ENCODE measurements at places on chromosomes 7 and 10.

DNA sequence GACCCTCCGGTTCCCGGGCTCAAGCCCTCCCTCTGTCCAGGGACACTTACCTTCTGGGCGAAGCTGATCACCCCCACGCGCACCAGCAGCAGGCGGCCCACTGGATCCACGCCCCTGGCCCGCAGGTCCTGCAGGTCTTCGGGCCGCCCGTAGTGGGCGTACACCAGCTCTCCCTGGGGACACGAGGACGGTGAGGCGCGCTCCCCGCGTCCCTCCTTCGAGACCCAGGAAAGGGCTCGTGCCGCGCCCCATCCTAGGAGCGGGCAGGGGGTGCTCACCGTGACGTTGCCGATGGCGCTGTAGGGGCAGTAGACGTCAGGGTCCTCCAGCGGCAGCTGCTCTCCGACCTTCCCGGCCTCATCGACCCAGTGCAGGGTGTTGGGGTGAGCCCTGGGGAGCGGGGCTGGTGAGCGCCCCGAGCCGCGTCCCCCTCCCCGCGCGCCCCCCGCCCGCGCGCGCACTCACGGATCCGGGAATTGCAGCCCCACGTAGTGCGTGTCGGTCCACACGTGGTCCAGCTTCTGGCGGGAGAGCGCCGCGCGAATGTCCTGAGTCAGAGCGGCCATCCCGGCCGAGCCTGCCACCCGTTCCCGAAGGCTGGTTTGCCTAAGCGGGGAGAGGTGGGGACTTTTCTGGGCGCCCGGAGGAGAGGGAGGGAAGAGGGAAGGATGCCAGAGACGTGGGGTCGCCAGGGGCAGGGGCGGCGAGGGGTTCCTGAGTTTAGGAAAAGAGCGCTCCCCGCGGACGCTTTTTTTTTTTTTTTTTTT, 8.2 kb downstream of the TFR2 start:
- no peak for DNase-seq

GRCh38 chr7:44283381-44284211, 41.8 kb downstream of the CAMK2B start:
- DNase-seq = no peak

DNA sequence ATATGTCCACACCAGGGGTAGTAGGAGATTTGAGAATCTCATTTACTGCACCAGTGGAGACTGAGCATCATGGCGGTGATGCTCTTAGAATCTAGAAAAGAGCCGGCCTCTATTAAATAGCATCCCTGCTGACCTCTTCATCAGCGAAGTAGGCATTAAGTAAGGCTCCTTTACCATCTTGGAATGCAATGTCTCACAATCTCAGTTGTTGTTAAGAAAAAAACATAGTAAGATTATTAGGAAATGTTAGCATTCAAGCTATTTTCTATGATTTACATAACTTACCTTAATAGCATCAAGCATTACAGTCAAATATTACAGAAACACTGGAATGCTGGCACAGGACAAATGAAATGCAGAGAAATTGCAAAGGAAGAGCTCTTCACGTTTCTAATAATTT, 54.5 kb downstream of the ORC5 start:
- DNase-seq = no peak

- DNase-seq = no peak
Observed at GRCh38 chr10:121069061-121069850, 218.1 kb downstream of the WDR11 start.

DNA sequence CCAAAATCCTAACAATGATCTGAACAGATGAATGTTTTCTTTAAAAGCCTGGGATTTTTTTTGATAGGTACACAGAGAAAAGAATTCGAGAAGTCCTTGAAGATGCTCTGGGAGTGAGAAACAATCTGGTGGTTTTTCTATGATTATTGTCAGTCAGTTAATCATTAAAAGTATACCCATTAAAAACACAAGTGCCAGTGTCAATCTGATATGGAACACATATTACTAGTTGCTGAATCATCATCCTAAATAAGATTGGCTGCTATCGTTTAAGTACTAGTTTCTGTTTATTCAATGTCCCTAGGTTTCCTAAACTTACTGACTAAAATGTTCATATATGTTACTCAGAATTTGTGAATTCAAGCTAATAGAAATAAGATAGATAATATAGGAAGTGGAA, 16.1 kb downstream of the COL28A1 start:
- DNase-seq = no peak

- no peak for DNase-seq
Observed at GRCh38 chr10:10792681-10793080, 225.0 kb upstream of the CELF2 start.

DNA sequence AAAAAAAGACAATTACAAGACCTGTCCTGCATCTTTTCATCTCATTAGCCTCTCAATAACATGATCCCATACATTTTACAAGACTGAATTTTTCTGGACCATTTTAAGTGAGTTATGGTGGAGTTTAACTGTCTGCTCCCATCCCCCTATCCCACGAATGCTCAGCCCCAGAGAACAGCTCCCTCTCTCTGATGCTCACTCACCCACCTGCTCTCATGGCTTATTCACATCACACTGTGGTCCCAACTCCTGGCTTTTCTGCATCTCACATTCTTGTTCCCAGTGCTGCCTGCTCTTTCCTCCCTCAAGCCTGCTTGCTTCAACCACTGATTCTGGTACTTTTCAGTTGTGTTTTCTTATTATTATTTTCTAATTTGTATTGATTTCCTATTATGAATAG, 20.4 kb upstream of the CCSER2 start:
- no peak for DNase-seq

DNA sequence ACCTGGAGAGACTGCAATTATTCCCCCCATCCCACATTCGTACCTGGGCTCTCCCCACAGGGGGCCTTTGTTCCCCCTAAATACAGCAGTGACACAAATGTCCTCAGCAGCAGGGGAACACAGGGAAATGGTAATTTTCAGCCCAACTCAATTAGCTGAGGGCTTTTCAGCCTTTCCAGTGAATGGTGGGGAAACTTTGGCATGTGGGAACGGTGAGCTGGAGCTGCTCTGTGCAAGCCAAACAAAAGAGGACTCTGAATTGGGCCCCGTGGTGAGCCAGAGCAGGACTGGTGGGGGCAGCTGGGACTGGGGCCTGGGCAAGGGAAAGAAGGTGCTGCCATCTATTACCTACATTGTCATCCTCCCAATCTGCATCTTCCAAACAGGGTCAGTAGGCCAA, 51.0 kb downstream of the FBXW4 start:
- DNase-seq = no peak

DNA sequence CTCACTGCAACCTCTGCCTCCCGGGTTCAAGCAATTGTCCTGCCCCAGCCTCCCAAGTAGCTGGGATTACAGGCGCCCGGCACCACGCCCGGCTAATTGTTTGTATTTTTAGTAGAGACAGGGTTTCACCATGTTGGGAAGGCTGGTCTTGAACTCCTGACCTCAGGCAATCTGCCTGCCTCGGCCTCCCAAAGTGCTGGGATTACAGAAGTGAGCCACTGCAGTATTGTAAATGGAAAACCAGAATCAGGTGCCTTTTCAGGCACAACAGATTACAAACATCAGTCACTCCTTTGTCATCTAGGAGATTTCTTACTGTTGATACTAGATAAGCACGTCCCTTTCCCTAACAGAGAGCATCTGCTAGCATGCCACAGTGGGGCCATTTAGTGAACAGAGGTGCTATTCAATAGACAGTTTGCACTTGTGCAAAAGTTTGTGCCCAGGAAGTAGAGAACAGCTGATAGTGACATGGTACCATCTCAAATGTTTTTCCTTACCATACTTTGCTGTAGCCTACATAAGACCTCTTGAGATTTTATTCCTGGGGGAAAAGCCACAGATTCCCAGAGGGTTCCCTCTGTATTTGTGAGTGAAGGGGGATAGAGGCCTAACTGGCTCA, 24.5 kb upstream of the WAC start:
- DNase-seq = no peak

DNA sequence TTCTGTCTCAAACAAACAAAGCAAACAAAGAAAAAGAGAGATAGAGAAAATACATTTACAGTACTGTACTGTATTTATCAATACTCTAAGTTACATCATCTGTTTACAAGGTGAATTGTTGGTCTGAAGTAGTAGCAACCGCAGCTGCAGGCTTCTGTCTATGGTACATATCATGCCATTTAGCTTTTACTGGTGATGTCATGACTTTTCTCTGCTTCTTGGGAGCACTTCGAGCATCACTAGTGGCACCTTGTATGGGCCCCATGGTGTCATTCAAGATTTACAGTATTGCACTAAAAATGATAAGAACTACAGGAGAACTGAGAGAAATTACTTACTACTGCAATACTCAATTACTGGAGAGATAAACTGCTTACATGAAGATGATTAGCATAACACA, 826.9 kb downstream of the CNTNAP2 start:
- no peak for DNase-seq

- no peak for DNase-seq
Observed at GRCh38 chr7:39620486-39620885, 2.9 kb upstream of the RALA start.

GRCh38 chr7:100024020-100024619, 8.7 kb downstream of the ZKSCAN1 start:
- no peak for DNase-seq

DNA sequence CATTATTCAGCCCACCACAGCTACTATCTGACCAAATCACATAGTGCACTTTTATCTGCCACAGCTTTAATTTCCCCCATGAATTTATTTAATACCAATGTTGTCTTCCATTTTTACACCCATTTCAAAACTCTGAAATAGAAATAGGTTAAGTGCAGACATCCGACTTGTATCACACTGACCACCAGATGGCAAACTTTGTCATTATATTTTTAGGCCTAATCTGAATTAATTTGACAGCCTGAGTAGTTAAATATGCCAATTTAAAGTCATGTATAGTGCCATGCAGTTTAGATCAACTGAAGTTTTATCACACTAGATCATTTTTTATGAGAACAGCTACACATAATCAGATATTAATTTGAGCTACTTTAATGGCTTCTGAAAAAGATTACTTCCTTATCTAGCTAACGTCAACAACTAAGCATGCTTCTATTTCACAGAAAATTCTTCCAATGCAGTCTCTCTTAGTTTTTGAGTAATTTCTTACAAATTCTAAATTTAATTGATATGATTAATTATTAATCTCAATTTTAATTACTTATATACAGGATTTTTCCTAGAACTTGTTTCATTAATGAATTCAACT, 566.4 kb downstream of the GFRA1 start:
- DNase-seq = no peak

DNA sequence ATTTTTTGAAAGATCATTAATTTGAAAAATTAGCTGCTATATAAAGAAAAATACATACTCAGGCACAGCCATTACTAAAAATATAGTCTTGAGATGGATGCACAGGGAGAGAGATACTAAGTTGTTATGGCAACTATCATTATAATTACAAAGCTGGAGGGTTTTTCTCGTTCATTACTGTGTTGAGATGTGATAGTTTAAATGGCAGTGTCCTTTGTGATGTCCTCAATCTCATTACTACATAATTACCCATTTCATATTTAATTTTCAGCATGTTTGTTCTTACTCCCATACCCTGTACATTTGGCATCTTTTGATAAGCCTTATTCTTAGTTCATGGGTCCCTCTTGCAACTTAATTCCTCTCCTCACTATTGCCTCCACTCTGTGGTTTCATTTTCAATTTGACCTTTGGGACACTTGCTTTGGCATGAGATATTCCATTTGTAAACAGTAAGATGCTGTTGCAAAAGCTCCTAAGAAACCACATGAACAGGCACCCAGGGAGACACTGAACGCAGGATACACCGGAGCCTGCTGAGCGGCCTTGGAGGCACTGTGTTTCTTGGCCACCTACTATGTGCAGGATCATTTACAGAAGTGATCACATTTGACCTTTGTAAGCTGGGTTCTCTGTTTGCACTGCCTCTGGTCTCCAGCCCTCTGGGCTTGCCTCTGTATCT, 4.8 kb upstream of the CPXM2 start:
- DNase-seq = no peak

DNA sequence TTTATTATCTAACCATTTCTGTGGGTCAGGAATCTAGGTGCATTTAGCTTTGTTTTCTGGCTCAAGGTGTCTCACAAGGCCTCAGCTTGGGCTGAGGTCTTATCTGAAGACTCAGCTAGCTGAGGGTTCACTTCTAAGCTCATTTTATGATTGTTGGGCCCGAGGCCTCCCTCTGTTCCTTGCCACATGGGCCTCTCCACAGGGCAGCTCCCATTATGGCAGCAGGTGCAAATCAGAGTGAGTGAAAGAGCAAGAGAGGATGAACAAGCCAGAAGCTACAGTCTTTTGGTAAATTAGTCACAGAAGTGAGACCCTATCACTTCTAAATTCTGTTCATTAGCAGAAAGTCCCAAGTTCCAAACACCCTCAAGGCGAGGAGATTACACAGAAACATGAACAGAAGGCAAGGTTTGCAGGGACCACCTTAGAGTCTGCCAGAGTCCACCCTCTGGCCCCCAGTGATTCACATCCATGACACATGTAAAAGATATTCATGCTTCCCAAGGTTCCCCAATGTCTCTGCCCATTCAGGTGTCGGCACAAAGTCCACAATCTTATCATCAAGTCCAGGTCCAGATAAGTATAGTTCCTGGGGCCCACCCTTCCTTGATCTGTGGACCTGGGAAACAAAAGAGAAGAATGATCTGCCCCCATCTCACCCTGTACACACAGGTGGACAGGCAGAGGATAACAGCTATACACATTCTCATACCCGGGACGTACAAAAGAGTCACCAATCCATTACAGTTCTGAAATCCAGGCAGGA, 23.7 kb downstream of the FIGNL1 start:
- no peak for DNase-seq

DNA sequence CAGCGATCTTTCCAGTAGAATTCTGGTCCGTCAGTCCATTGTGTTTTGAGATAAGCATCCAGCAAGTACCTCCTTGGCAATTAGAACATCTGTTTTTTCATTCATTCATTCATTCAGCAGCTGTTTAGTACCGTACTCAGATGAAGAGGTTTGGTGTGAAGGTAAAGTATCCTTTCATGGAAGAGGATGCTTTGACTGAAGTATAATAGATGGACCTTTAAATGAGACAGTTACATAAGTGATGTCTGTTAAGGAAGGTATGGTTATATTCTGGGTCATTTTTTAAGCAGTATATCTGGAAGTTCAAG, 1.2 kb downstream of the MAPK8 start:
- no peak for DNase-seq

DNA sequence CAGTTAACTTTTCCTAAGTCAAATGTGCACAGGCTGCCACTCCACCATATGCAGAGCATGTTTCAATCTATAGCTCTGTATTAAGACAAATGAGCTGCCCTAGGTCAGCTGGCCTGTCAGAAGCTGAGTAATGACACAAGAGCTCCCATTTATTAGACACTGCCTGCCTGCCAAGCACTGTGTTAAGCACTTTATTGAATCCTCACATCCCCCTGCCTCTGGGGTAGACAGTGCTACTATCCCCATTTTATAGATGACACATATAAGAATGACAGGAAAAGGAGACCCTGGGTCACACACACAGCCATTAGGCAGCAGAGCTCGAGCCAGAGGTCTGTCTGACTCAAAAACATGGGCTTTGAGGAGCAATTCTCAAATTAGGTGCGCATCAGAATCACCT, 179.8 kb upstream of the PDE1C start:
- no peak for DNase-seq
